ENCODE measurements at places on chromosomes 3 and 15. TPM values are rescaled to one million over a fixed set of nuclear protein-coding genes. Genes with fewer than 3 reads are reported as not detected.

CYP1A2 gene
- 0.09 TPM for total RNA-seq

FOXB1 gene
- not detected for total RNA-seq

DNA sequence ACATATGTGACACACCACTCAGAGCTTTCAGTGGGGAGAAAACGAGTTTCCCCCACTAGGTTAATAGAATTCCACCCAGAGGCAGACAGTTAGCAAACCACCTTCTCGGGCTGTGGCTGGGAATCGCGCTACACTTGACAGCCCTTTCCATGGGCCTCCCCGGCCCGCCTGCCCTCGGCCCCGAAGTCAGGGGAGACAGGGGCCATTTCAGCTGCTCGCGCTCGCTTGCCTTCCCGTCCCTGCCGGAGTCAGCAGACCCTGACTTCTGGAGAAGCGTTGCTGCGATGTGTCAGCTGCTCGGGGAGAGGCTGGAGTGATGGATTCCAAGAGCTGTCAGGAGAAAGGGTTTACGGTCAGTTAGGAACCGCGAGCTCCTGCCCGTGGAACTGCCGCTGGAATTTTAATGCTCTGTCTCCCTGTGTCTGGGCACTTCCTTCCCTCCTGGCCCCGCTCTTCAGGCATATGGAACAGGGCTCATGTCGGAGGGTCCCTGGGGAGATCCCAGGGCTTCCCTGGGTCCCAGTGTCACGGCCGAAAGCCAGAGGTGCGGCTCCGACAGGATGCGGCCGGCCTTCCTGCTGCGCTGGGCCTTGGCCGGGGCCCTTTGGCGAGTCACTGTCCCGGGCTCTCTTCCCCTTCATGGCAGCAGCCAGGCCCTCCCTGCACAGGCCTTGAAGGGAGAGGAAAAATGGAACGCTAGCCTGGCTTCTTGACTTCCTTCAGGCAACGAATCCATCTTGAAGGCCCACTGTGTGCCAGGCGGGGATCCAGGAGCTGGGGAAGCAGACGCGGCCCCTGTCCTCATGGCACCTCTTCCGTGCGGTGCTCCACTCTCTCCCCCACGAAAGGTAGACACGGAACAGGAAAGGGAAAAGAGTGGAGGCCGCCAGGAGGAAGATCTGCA, 38.4 kb upstream of the VPS8 start:
- DNase-seq = no peak

- DNase-seq = no peak
These were observed 17.9 kb downstream of the PXK start for GRCh38 chr3:58350627-58351013.

DNA sequence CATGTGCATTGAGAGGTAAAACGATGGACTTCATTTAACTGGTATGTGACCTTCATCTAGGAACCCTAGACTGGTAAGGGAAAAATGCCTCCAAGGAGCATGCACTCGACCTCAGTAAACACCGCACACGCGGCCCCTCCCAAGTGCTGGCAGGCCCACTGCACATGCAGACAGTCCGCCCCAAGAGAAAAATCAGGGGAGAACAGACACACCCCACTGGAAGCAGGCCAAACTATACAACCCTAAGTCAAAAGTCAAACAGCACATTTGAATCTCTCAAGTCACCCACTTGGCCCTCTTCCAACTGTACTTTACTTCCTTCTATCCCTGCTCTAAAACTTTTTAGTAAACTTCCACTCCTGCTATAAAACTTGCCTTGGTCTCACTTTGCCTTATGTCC, 250.1 kb upstream of the HES1 start:
- no peak for DNase-seq

DNA sequence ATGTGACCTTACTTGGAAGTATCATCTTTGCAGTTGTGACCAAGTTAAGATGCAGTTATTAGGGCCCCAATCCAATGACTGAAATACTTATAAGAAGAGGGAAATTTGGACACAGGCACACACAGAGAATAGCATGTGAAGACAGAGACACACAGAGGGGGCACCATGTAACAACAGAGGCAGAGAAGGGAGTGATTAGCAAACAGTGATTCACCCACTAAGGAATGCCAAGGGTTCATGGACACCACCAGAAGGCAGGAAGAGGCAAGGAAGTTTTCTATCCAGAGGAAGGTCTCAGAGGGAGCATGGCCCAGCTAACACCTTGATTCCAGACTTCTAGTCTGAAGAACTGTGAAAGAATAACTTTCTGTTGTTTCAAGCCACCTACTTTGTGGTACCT, 25.0 kb downstream of the SIDT1 start:
- no peak for DNase-seq

Measured in mesothelial cell of epicardium (in vitro differentiated cells).